ENCODE measurements at places on chromosomes 12 and 14. TPM values are rescaled to one million over a fixed set of nuclear protein-coding genes. Genes with fewer than 3 reads are reported as not detected.
A peak's percentile ranks its signal among the peaks of the same experiment; 100 is the strongest.

Gene SLC8A3
- polyA plus RNA-seq = 0.38 TPM

DNA sequence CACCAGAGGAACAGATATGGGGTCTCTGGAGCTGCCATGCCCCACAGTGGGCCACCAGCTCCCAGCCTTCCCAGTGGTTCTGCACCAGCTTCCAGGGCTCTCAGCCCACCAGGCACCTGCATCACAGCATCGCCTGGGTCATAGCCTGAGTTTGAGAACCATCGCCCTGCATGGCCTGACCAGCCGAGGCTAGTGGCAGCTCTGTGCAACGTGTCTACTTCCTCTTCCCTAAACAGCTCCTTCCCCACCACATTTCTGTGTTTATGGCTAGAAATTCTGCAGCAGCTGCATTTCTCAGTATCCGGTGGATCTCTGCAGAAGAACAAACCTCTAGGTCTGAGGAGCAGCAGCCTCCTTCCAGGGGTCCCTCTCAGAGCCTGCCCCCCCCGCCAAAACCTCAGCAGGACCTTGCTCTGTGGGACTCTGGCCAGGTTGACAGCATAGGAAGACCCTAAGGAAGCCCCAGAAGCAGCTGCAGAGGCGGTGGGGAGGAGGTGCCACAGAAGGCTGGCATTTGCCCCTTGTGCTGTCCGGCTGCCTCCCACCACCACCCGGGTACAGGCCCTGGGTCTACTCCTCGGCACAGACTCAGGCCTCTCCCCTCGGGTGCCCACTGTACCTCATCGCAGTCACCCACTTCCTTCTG, 47.7 kb downstream of the PSMA6 start:
- H3K4me3 ChIP-seq = no peak overlapping the region
- H3K4me1 ChIP-seq = peaks cover 45% of the 10 kb centered on the region
- no peaks in the 10 kb centered on the region for H3K27me3 ChIP-seq
- no peak overlapping the region for H3K27ac ChIP-seq
- DNase-seq = no peak

- no peaks in the 10 kb centered on the region for H3K36me3 ChIP-seq
- peaks cover 13% of the 10 kb centered on the region for H3K4me1 ChIP-seq
- DNase-seq = no peak
- H3K4me3 ChIP-seq = no peak overlapping the region
- H3K27ac ChIP-seq = peak overlapping the region; percentile 47
Measured at GRCh38 chr14:92026548-92027190, 13.2 kb downstream of the TRIP11 start.

- no peaks in the 10 kb centered on the region for H3K4me1 ChIP-seq
- no peak overlapping the region for H3K4me3 ChIP-seq
- H3K36me3 ChIP-seq = no peaks in the 10 kb centered on the region
- H3K27me3 ChIP-seq = no peaks in the 10 kb centered on the region
Measured at GRCh38 chr14:26097852-26098251, 500.0 kb downstream of the NOVA1 start.

Gene ARMH4
- polyA plus RNA-seq = 0.89 TPM

DNA sequence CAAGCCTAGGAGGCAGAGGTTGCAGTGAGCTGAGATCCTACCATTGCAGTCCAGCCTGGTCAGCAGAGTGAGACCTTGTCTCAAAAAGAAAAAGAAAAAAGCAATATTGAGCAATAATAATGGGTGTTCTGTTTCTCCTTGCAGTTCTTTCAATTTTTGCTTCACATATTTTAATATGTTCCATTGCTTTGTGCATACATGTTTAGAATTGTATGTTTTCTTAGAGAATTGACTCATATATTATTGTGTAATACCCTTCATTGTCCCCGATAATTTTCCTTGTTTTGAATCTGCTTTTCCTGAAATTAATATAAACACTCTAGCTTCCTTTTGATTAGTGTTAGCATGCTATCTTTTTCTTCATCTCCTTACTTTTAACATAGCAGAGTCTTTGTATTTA, 138.4 kb upstream of the NPAS3 start:
- H3K27ac ChIP-seq = no peak overlapping the region
- no peaks in the 10 kb centered on the region for H3K27me3 ChIP-seq
- no peak for DNase-seq
- H3K4me3 ChIP-seq = no peak overlapping the region
- no peaks in the 10 kb centered on the region for H3K4me1 ChIP-seq

Gene PLEKHH1
- polyA plus RNA-seq = 24.5 TPM

GRCh38 chr12:3107071-3107583, 29.9 kb downstream of the TSPAN9 start:
- DNase-seq = no peak
- H3K36me3 ChIP-seq = no peaks in the 10 kb centered on the region
- H3K27me3 ChIP-seq = no peaks in the 10 kb centered on the region

DNA sequence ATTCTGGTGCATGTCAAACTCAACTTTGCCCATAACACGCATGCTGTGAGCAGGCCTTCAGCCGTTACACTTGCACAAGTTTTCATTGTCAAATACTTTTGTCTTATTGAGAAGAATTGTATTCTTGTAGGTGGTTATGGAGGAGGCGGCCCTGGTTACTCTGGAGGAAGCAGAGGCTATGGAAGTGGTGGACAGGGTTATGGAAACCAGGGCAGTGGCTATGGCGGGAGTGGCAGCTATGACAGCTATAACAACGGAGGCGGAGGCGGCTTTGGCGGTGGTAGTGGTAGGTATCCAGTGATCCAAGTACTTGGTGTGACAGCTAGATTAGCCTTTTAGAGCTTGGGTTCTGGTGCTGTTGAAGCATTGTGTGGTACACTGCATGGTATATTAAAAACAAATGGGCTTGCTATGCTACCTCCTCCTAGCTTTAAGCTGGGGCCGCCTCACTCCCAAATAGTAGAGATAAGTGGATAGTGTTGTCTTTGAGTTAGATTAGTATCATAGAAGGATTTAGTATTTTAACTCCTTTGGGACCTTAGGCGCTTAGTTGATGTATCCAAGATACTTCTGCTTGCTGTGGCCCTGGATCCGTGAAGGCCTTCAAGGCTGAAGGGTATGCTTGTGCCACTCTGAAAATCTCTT, 2.5 kb downstream of the HNRNPA1 start:
- H3K27me3 ChIP-seq = no peaks in the 10 kb centered on the region
- peaks cover 9% of the 10 kb centered on the region for H3K36me3 ChIP-seq
- H3K4me1 ChIP-seq = peaks cover 36% of the 10 kb centered on the region
- no peak for DNase-seq
- no peak overlapping the region for H3K27ac ChIP-seq

GRCh38 chr12:77429426-77429825, 364.1 kb upstream of the E2F7 start:
- H3K27ac ChIP-seq = no peak overlapping the region
- no peak for DNase-seq
- H3K36me3 ChIP-seq = no peaks in the 10 kb centered on the region
- no peaks in the 10 kb centered on the region for H3K27me3 ChIP-seq

Measured in pancreas (tissue), 10 donors.